NCI-H187 treated with DMSO at 0.1 percent for 48 hours (cell line): ENCODE measurements at places on chromosomes 12 and 14.

- DNase-seq = no peak
These were observed 256.6 kb upstream of the PPFIA2 start for GRCh38 chr12:82015623-82016347.

- no peak for DNase-seq
These were observed 25.7 kb downstream of the PYM1 start for GRCh38 chr12:55901881-55902490.

- DNase-seq = peak; percentile 16
These were observed 38.4 kb downstream of the GALNT16 start for GRCh38 chr14:69298131-69299071.

GRCh38 chr12:30155001-30155730 lies 371.4 kb upstream of the TMTC1 start:
- no peak for DNase-seq

- DNase-seq = peak; percentile 8
These were observed 25.5 kb upstream of the DTX1 start for GRCh38 chr12:113030875-113031525.

GRCh38 chr12:113955109-113955970 lies 10.8 kb downstream of the RBM19 start:
- no peak for DNase-seq

GRCh38 chr14:104130974-104131651 lies 7.3 kb upstream of the KIF26A start:
- no peak for DNase-seq

DNA sequence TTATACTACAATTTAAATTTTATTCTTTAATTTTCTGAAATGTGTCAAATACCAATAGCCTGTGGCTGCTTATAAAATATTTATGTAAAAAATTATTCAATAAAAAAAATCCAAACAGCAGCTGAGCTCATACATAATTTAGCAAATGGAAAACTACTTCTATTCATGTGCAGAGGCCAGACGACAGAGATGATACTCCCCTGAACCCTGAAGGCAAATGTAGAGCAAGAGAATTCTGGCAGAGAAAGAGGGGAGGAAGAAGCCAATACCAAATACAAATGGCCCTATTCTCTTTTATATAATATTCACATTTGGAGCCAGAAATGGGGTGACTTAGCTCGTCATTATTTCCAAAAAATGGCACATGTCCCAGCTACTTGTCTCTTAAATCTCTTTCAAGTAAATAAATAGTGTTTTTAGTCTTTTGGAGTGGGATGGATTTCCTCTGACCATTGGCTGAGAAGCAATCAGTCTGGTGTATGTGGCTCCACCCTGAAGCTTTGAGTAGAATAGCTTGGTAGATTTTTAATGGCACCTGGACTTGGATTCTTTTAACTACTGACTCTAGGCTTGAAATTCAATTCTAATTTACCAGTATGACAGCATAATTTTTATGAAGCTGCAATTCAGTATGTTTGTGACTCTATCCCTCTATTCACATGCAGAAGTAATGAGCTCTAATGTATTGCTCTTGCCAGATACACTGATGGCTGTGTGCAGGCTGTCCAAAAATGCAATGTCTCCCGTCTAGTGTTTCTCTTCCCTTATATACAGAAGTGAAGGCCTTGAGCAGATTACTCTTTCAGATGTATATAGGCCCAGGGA lies 113.4 kb upstream of the SCAF11 start:
- no peak for DNase-seq

DNA sequence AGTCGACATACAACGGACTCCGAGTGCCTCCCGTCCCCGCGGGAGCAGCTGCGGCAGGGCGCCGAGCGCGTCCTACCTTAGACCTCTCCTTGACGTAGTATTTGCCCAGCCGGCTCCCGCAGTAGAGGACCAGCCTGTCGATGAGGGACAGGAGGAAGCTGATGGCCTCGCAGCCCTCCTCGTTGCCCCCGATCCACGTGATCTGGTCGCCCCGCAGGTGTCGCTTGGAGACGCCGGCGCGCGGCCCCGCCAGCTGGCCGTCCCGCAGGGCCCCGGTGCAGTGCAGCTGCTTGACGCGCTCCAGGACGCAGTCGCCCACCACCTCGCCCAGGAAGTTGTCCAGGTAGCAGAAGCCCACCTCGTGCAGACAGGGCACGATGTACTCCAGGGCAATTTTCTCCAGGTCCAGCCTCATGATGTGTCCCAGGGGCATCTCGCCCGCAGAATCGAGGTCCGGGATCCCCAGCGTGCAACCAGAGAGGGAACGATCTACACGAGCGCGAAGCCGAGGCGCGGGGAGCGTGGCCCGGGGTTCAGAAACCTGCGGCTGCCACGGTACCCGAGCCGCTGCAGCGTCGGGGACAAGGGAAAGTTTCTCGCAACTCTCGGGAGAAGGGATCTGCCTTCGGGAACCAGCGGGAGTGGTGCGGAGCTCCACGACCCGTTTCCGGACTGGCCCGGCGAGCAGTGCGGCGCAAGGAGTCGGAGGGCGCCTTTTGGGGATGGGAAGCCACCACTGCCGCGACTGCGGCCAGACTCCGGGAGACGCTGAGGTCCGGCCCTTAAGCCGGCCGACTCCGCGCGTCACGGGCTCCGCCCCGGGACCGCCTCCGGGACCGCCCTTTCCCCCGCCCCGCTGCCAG lies at the start of gene EGLN3:
TSS of gene EGLN3 (minus strand) at position 755 of the 863 bp plus-strand sequence. CDS start at position 433, 322 bp downstream.
- DNase-seq = peak; percentile 42

DNA sequence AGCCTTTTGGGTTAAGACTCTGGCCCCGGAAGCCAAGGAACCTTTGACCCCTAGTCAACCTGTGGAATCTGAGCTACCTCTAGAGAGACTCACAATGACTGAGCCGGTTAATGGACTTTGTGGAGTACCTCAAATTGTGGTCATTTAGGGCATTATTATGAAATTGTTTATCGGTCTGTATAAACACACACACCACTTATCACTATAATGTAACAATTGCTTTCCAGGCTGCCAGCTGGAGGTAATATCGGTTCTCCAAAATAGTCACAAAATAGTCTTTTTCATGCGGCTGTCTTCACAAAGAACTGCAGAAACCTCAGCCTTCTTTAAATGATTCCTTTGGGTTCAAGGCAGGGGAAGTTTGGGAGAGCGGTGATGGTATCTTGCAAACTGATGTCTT lies 144.2 kb downstream of the DACT1 start:
- DNase-seq = no peak

GRCh38 chr14:103805708-103806107 lies 41.7 kb downstream of the PPP1R13B start:
- no peak for DNase-seq

GRCh38 chr14:29062976-29063375 lies 296.4 kb downstream of the FOXG1 start:
- no peak for DNase-seq

DNA sequence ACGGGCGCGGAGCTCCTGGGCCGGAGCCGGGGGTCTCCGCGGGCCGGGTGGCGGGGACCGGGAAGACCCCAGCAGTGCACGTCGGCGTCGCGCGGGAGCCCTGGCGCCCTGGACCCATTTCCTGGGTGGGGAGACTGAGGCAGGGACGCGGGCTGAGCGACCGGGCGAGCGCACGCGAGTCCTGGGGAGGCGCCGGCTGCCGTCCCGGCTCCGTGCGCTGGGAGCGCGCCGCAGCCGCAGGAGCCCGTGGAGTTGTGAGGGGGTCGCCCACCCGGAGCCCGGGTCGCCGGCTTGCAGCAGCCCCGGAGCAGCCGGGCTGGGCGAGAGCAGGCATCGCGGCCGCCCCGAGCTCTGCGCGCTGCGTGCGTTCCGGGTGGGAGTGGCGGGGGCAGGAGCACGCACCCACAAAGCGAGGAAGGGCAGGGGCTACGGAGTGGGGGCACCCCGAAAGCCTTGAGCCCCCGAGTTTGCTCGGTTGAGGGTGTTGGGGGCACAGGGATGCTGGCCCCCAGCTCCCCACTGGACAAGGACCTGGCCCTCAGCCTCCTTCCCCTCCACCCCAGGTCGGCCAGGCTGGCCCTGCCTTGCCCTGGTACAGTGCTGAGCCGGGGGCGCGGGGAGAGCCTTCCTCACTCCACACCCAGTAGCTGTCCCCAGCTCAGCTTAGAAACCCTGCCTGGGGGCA lies 620 bp downstream of the MMP17 start:
- DNase-seq = no peak

GRCh38 chr14:22314183-22314820 lies 274.7 kb downstream of the DAD1 start:
- DNase-seq = no peak

- no peak for DNase-seq
These were observed 11.2 kb downstream of the BCL2L14 start for GRCh38 chr12:12081836-12082497.

GRCh38 chr12:104353012-104353981 lies 49.8 kb downstream of the EID3 start:
- no peak for DNase-seq

GRCh38 chr12:122389677-122390076 lies 32.8 kb downstream of the CLIP1 start:
- no peak for DNase-seq

DNA sequence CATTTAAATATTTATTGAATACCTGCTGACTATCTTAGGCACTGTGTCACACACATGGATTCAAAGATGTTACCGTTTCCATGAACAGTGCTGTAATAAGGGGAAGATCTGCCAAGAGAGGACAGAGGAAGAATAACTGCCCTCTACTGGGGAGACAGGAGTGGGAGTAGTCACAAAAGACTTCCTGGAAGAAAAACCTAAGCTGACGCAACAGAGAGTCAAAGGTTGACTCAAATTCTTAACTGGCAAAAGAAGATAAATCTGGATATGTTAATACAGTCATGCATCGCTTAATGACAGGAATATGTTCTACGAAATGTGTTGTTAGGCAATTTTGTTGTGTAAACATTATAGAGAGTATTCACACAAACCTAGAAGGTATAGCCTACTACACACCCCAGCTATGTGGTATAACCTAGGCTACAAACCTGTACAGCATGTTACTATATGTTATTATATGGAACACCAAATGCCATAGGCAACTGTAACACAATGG lies 51.5 kb downstream of the DCAF5 start:
- no peak for DNase-seq

DNA sequence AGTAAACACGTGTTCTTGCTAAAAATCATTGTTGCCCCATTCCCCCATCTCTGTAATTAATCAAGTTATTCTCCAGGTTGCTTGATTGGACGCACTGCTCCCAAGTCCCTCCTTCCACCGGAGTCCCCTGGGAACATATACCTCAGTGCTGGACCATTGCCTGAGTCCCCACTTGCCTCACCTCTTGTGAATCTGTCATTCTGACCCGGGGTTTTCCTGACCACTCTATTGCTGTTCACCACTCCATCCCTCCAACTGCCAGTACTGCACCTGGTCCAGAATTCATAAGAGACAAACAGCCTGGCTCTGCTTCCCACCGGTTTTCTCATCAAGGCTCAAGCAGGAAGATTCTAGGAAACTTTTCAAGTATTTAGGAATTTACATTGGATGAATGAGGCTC lies 555.9 kb downstream of the VRK1 start:
- DNase-seq = no peak

DNA sequence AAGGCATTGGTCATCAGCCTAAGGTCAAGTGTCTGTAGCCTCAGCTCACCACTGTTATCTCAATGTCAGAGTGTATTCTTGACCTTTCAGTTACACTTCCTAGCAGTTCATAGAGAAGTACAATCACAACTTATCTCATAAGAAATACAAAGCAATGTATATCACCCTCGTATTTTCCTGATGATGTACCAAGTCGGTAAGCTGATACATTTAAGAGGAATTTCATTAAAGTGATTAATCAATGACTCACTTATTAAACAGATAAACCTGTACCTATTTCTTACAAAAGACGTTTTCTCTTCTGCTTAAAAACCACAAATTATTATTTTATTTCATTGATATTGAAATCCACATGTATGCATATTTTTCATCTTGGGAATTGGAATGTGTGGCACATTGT lies 3.9 kb upstream of the PRB3 start:
- DNase-seq = no peak

GRCh38 chr12:125271892-125272291 lies 206.7 kb downstream of the AACS start:
- DNase-seq = no peak

DNA sequence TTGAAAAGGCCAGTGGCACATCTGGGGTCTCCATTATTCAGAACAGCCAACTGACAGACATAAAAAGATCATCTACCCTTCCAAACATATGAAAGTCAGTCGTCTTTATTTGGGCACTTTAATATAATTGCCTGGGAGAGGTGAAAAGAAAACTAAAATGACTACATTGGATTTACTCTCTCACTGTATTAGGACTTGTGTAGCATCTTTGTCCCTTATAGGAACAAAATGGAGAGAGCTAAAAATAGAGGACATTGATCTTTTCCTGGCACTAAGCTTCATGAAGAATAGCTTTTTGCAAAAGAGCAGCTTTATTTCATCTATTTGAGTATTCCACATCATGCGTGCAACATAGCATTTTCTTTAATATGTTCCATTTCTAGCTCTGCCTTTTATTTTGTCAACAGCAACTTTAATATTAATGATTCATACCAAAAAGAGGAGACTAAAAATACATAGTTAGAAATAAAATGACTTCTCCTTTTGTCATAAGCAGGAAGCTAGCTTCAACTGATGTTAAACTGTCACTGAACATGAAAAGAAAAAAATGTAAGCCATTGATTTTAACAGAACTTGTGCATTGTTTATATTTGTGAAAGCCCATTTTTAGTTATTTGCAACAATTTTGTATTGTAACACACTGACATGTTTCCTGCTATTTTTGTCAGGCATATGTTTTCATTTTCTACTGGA lies 254.6 kb downstream of the SEC23A start:
- no peak for DNase-seq

GRCh38 chr14:56274556-56274955 lies 156.3 kb downstream of the PELI2 start:
- no peak for DNase-seq

GRCh38 chr12:99004799-99005466 lies 359.8 kb downstream of the APAF1 start:
- DNase-seq = no peak
